ENCODE measurements at places on chromosomes 1 and 21.
A peak's percentile ranks its signal among the peaks of the same experiment; 100 is the strongest.

DNA sequence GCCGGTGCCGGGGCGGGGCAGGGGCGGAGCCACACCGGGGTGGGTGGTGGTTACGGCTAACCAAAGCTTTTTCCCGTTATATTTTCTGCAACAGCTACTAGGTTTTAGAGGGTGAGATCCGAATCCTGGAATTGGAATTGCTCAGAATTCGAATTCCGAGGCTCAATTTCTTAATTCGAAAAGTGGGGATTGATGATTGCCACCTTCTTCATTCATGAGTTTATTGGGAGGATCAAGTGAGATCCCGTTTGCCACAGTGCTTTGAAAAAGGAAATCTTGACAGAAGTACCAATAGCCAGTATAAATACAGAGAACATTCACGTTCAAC is 207 bp upstream of the SVBP start:
- DNase-seq: no peak

DNA sequence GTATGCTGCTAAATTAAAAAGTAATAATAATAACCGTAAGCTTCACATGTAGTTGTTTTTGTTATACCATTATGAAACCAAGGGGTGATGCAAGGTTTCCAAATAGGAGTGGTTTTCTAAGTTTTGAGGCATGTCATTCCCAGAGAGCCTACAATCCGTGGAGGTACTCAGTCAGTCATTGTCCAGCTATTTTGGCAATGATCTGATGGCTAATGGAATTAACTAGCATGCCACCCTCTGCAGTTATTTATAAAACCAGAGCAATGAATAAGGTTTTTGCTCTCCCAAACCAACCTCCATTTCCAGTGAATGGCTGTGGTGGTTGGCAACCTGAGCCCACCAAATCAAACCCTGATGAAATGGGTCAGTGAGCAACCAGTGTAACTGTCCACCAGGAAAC is 106.4 kb downstream of the TBX15 start:
- DNase-seq: no peak

GRCh38 chr1:32496127-32496526 is 31.3 kb downstream of the ZBTB8B start:
- no peak for DNase-seq

DNA sequence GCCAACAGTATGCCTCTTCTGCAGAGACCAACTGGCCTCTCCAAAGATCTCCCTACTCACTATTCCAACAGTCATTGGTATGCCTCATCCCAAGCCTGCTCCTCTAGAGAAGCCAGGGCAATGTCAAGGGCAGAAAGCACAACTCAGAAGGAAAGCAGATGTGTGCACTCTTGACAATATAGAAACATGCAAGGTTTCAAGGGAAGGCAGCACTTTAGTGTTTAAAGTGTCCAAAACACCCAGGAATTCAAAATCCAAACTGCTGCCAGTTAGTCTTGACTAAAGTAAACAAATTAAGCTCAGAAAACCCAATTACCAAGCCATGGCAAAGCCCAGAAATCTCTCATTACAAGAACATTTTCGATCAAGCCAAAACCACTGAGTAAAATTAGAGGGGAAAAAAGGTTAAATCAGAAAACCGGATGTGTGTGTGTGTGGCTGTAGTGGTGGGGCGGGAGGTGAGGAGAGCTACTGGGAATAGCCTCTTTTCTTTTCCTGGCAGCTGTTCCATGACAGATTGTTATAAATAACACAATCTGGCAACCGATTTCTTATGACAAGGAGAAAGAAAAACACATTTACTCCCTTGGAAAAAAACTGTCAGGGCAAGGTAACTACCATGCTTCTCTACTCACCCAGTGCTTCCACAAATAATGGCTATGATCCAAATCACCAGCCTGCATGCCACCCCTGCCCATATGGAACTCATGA is 39.2 kb downstream of the EIF2B3 start:
- DNase-seq: peak; percentile 1

- peak; percentile 52 for DNase-seq
These were observed 19.7 kb upstream of the RIPK4 start for GRCh38 chr21:41786509-41786987.

DNA sequence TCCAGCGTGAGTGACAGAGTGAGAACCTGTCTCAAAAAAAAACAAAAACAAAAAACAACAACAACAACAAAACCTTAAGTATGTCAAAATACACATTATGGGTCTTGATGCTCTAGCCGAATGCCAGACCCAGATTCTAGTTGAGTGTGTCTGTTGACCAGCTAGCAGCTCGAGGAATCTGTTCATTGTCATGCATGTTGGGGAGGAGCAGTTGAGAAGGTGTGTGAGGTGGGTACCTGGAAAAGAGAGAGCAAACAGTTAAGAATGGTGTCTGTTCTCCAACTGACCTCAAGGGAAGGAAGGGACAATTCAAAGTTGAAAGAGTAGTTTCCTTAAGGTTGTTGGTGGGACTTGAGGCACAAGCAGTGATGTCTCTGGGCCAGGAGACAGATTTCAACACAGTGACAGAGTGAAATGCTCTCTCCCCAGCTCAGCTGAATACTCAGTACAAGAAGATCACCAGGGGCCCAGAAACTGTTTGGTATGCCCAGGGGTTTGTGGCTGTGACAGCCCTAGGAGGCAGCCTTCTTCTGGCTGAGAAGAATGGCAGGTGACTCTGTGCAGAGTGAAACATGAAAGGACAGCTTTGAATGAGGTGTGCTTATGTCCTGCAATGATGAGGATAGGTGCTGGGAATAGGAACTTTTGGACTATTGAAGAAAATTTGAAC is 14.4 kb upstream of the POU2F1 start:
- no peak for DNase-seq

DNA sequence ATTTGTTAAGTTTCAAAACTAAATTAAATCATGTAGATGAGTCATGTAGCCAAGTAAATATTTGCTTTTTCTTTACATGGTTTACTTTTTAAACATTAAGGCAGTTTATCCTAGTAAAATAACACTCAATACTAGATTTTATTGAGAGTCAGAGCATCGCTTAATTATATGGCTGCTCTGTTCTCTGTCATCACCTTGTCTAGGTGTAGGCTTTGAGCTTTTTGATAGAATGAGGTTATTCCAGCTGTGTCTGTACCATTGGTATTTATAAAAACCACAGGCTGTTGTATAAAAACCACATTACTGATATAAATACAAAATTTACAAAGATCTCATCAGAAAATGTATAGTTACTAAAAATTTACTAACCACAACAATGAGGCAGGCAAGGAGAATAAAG is 42.5 kb upstream of the GPR52 start:
- no peak for DNase-seq

- DNase-seq: no peak
These were observed 23.3 kb downstream of the PIP5K1A start for GRCh38 chr1:151221616-151222015.

- no peak for DNase-seq
These were observed 56.6 kb downstream of the ATP1B1 start for GRCh38 chr1:169163059-169163458.

- no peak for DNase-seq
These were observed 347.4 kb upstream of the ADGRL2 start for GRCh38 chr1:81453367-81453703.

DNA sequence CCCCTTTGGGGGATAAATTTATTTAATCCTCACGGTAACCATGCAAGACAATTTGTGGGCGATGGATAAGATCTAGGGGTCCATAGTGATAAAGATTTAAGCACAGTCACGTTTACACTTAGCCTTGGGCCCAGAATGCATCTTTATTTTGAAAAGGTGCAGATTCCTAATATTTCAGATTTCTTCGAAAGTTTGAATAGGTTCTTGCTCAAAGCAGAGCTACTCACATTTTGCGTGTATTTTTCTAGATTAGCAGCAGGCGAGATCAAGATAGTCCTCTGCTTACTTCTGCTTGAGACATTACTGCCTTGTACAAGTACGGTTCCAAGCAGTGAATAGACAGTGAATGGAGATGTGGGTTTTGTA is 647 bp downstream of the TSEN15 start:
- DNase-seq: no peak

- DNase-seq: no peak
These were observed 35.6 kb upstream of the FHAD1 start for GRCh38 chr1:15211424-15211823.

DNA sequence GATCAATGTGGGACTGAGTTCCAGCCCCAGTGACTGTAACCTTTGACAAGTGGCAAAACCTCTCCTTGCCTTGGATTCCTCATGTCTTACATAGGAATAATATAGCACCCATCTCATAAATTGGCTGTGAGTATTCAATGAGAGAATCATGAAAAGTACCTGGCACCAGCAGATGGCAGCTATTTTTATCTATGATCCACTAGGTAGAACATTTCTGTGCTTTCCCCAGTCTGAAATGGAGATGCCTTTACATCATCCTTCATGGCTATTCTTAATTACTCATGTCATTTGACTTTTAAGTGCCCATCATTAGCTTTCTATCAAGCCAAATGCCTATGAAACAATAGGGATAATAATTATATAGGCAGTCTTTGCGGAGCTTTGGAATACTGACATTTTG is 130.1 kb downstream of the TGFB2 start:
- DNase-seq: no peak

- no peak for DNase-seq
These were observed 77.6 kb upstream of the IFNAR2 start for GRCh38 chr21:33151941-33152731.

DNA sequence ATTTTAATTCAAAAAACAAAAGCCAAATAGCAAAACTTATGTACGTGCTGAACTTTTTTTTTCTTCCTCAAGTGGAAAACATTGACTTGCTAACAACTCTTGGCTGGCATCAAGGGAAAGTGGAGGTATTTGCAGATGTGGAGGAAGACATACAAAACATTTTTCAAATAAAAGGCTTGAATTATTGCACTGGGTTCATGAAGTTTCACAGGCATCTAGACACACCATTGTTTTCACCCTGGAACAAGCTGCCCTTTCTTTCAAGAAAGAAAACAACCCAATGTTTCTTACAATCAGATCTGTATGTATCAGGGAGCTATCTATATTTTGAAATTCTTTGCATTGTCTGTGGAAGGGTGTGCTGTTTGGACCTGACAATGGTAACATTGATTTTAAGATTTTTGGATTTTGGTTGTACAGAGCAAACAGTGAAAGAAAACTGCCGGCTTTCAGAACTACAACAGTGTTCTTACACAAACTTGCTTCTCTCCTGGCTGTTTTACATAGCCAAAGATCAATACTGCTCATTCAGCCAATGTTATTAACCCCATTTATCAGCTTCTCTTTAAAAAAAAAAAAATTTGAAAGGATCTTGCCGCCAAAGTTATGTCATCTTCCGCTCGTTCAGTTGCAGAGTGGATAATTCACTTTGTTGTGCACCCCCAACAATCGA is 187.7 kb upstream of the FOXD3 start:
- DNase-seq: no peak

- DNase-seq: no peak
These were observed 62.1 kb downstream of the GNG12 start for GRCh38 chr1:67771152-67771551.

DNA sequence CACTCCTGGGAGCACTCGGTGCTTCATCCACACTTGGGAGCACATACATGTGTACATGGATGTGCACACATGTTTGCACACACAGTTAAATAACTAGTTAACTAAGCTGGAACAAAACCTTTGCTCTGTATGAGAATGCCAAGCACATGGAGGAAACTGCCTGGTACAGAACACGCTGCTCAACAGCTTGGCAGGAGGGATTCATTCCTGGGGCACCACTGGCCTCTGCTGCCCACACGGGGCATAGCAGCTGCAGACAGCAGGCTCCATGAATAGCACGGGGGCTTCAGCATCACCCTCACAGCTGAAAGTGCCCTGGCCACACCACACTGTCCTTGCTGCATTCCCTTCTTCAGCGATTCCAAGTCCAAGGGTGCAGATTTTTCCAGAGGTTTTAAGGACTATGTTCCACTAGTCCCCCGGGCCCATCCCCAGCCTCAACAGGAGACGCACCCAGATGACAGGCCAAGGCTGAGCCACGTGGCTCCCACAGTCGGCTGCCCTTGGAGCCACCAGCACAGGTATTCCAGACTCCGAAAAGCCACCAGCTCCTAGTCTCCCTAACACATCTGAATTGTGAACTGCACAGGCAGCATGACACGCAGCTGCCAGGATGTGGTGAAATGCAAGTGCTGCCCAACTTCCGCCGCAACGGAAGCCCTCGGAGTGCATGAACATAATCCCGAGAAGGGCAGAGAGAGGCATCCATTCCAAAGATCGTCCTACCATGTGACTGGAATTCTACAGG is 16.9 kb downstream of the NPHP4 start:
- DNase-seq: peak; percentile 10

GRCh38 chr1:182143825-182144645 is 82.5 kb upstream of the ZNF648 start:
- peak; percentile 27 for DNase-seq

GRCh38 chr21:44923480-44924084 is 2.9 kb upstream of the ITGB2 start:
- no peak for DNase-seq

DNA sequence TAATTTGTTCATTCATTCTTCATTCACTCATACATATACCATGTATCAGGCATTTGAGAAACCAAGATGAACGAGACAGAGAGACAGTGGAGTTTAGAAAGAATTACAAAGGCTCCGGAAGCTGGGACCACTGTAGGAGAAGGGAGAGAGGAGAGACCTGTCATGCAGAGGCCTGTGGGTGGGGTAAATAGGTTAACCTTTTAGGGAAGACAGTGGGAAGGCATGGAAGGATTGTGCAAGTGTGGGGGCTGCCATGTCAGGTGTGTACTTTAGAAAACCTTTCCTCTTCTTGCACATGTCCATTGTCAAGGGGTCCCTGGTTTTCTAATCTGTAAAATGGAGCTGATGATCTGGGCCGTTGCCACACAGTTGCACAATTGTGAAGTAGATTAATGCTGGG is 44.2 kb upstream of the POU3F1 start:
- DNase-seq: no peak

DNA sequence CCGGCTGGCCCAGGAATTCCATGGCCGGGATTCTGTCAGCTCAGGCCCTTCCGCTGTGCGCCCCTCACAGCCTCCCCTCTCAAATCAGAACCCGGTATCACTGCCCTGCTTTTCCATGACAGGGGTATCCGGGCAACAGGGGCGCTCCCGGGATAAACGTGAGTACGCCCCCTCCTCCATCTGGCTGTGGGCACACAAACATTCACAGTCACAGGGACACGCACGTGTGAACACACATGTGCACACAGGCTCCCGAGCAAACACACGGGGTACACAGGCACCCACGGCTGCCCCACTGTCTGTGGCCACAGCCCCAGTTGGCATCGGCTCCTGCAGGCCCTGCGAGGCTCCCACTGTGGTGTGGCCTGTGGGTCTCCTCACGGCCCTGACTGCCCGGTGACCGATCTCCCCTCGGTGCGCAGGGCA is 16.7 kb downstream of the COL6A1 start:
- DNase-seq: no peak

Data from NCI-H345 (cell line).